Activated CD4-positive, alpha-beta T cell treated with anti-CD3 and anti-CD28 coated beads for 24 hours (primary cell): ENCODE measurements at places on chromosomes 4 and X.

DNA sequence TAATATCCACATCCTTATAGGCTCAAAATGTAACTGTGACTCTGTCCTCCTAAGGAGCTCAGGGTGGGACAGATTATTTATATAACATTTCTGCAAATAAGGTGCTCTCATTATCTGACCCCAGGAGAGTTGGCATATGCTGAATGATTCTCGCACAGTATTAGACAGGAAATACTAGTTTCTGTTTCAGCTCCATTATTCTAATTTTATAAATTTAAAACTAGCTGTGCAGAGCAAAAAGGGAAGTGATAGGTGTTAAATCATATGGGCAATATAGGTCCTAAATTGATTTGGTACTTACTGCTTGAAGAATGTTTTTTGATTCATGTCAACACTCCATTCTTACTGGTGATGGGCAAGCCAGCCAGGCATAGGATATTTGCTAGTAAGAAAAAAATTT lies 141.5 kb downstream of the GLRA2 start:
- no peak for DNase-seq

- no peak for DNase-seq
Observed at GRCh38 chr4:176001151-176002006, 64.3 kb upstream of the WDR17 start.

DNA sequence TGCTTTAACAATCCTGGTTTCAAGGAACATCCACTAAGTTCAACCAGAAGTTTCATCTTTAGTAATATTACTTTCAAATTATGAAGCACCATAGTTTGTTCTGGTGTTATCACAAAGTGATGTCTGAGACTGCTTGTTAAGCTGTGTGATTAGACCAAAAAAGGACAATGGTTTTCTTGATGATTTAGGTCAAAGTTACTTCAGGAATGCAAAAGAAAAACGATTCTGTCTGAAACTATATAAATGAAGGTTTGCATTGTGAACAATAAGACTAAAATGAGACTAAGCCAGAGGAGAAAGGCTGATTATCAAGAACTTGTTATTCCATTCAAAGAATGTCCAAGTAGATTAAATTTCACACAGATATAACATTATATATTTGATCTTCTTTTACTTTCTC lies 122.4 kb upstream of the ETNPPL start:
- no peak for DNase-seq

GRCh38 chr4:182578402-182578801 lies 335.2 kb downstream of the TENM3 start:
- DNase-seq, result no peak
